ENCODE measurements at places on chromosomes 4 and X. TPM values are rescaled to one million over a fixed set of nuclear protein-coding genes. Genes with fewer than 3 reads are reported as not detected.

CCDC110 gene
- total RNA-seq, result not detected

SPOCK3 gene
- 5.2 TPM for total RNA-seq

TEC gene
- 7.6 TPM for total RNA-seq

DNA sequence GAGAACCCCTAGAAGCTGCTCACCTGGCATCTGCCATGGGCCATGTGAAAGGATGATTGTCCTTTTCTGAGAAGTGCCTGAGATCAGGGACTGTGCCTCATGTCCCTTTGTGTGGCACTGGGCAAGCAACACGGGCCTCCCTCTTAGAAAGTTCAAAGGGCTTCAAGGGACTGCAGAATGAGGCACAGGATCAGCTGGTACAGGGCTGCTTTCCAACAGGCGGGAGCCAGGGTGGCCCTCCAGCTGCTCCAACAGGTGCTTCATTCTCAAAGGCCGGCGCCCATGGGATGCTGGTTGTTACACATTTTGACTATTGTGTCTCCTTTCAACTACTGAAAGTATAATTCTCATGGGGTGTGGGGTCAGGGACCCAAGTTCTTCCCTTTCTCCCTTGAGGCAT, 114.7 kb downstream of the ENPP6 start:
- no peak overlapping the region for H3K4me3 ChIP-seq
- peaks cover 10% of the 10 kb centered on the region for H3K4me1 ChIP-seq
- H3K27me3 ChIP-seq, result no peaks in the 10 kb centered on the region
- H3K27ac ChIP-seq, result no peak overlapping the region

PNMA5 gene
- total RNA-seq, result not detected

TCEAL9 gene
- total RNA-seq, result 75.1 TPM

DNA sequence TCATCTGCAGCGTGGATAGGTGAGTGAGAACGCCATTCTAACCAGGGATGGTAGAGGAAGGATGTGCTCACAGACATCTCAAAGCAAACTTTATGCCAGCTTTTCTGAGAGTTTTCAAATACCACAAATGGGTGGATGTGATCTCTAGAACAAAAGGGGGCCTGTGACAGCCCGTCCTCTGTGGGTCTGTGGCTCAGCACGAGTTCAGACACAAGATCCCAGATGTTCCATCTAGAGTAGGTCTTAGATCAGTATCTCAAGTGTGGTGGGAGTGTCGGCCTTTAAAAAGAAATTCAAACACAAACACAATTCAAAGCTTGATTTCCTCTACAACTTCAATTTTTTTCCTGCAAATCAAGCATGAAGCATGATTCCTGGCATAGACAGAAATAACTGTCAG, 22.8 kb downstream of the QDPR start:
- peaks cover 70% of the 10 kb centered on the region for H3K36me3 ChIP-seq
- no peak overlapping the region for H3K27ac ChIP-seq
- H3K27me3 ChIP-seq, result no peaks in the 10 kb centered on the region
- peaks cover 13% of the 10 kb centered on the region for H3K4me1 ChIP-seq
- no peak overlapping the region for H3K4me3 ChIP-seq

SPRY1 gene
- 56.7 TPM for total RNA-seq

DNA sequence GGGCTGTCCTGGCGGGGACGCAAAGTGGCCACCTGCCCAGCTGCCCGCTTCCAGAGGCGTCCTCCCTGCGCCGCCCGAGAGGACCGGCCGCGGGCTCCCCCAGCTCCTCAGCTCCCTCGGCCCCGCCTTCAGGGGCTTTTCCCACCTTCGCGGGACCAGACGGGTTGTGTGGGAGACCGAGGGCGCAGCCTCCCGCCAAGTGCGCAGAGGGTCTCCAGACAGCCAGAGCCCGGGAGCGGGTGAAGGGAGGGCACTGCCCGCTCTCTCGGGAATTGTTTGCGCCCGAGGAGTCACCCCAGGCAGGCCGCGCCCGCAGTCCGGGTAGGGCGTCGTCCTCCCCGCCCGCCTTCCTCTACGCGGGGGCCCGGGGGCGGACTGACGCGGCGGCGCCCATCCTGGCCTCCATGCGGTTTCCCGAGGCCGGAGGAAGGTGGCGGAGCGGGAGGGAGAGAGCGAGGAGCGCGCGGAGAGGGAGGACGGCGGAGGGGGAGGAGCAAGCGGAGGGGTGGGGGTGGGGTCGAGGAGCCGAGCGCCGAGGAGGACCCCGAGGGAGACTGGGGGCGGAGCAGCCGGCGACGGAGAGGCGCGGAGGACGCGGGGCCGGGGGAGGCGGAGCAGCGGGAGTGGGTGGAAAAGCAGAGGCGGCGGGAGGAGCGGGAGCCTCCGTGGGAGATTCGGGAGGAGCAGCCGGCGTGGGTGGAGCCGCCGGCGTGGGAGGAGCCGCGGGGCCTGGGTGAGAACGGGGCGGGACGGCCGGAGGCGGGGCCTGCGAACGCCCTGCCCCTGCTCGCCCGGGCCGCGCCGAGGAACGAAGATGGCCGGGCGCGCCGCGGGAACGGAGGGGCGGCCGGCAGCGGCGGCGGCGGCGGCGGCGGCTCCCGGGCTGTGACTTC, 47.5 kb downstream of the CLDN34 start:
- H3K27me3 ChIP-seq, result no peaks in the 10 kb centered on the region
- peak; percentile 97 for DNase-seq
- peak overlapping the region; percentile 92 for H3K27ac ChIP-seq
- no peaks in the 10 kb centered on the region for H3K36me3 ChIP-seq

- H3K4me3 ChIP-seq, result no peak overlapping the region
- H3K36me3 ChIP-seq, result no peaks in the 10 kb centered on the region
- no peak overlapping the region for H3K27ac ChIP-seq
- no peak for DNase-seq
- H3K27me3 ChIP-seq, result no peaks in the 10 kb centered on the region
- no peaks in the 10 kb centered on the region for H3K4me1 ChIP-seq
Measured at GRCh38 chrX:119489212-119490074, 21.2 kb downstream of the SLC25A5 start.

- no peak overlapping the region for H3K27ac ChIP-seq
- H3K27me3 ChIP-seq, result no peaks in the 10 kb centered on the region
- DNase-seq, result no peak
- H3K4me3 ChIP-seq, result no peak overlapping the region
- no peaks in the 10 kb centered on the region for H3K36me3 ChIP-seq
Measured at GRCh38 chr4:165602621-165603020, 223.8 kb downstream of the CPE start.

GRCh38 chr4:91729851-91730250, 573.9 kb upstream of the GRID2 start:
- no peaks in the 10 kb centered on the region for H3K36me3 ChIP-seq
- no peak overlapping the region for H3K4me3 ChIP-seq
- DNase-seq, result no peak
- H3K4me1 ChIP-seq, result no peaks in the 10 kb centered on the region

REELD1 gene
- 0.26 TPM for total RNA-seq

GRCh38 chr4:125791896-125792295, 477.1 kb downstream of the FAT4 start:
- no peaks in the 10 kb centered on the region for H3K36me3 ChIP-seq
- H3K4me1 ChIP-seq, result no peaks in the 10 kb centered on the region
- no peak overlapping the region for H3K4me3 ChIP-seq
- no peaks in the 10 kb centered on the region for H3K27me3 ChIP-seq

GRCh38 chr4:15913631-15913970, 24.9 kb downstream of the FGFBP1 start:
- DNase-seq, result no peak
- H3K27me3 ChIP-seq, result no peaks in the 10 kb centered on the region
- no peak overlapping the region for H3K4me3 ChIP-seq
- H3K36me3 ChIP-seq, result no peaks in the 10 kb centered on the region

USP17L27 gene
- not detected for total RNA-seq

GRCh38 chr4:85556283-85556682, 81.3 kb downstream of the ARHGAP24 start:
- H3K27ac ChIP-seq, result no peak overlapping the region
- H3K4me3 ChIP-seq, result no peak overlapping the region
- H3K4me1 ChIP-seq, result peaks cover 13% of the 10 kb centered on the region
- no peak for DNase-seq
- H3K27me3 ChIP-seq, result no peaks in the 10 kb centered on the region

CFI gene
- total RNA-seq, result 38.6 TPM

S100P gene
- total RNA-seq, result 22.4 TPM

All from upper lobe of left lung (tissue), 6 donors.